Suprapubic skin (tissue), 4 donors: ENCODE measurements at places on chromosomes 7 and 10.

DNA sequence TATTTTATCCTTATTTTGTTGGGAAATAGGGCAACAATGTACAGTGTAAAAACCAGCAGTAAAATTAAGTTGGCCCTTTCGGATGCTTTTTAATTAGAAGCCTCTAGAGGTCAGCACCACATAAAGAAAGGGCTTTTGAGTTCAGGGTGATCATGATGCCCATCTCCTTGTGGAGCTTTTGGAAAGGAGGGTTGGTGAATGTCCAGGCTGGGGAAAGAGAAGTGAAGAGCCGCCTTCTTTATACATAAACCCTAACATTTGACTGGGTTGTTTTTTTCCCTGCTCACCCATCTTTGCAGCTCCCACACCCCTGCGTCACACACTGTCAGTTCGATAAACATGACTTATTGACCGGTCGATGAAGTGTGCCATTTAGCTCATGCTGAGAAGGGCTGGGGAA is 29.8 kb downstream of the MTURN start:
- no peak for DNase-seq

DNA sequence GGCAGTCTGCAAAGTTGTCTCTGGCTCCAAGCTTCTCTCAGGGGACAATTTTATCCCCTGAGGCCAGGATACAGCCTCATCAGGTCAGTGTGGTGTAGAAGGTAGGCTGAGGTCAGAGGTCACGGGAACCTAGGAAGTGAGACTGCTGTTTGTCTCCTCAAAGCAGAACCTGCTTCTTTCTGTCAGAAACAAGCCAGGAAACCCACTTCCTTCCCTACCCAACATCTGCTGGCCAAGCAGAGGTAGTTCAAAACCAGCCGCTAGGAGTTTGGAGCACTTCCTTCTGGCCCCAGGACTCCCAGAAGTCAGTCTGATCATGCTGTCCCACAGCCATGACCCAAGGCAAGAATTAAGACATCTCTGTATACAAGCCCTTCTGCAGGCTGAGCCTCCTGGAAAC is 12.2 kb downstream of the CLRN3 start:
- DNase-seq, result no peak

- no peak for DNase-seq
Measured at GRCh38 chr10:62993121-62993520, 140.0 kb upstream of the NRBF2 start.

DNA sequence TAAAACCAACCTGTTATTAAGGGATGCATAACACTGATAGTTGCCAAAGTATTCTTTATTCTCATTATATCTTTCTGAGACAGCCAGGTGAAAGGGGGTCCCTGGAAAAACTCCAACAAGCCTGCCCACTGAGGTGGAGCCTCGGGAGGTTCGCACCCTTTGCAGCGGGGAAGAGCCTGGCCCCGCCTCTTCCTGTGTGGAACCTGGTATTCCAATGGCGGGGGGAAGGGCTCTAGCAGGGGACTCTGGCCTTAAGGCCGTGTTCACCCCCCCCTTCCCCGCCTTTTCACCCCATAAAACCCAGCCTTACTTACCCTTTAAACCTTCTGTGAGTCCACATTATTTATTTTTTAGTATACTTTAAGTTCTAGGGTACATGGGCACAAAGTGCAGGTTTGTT is 62.4 kb upstream of the PDK4 start:
- no peak for DNase-seq

DNA sequence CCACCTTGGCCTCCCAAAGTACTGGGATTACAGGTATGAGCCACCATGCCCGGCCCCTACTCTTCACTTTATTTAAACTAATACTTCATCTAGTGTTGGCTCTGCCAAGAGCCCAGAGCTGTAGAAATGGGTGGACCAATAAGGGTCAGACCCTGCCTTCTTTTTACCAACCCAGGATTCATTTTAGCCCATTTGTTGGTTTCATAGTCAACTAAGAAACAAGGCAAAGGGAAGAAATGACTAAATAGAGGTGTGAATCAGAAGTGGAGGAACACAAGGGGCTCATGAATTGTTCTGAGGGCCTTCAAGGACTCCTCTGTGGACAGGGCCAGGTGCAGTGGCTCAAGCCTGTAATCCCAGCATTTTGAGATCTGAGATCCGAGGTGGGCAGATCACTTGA is 1.1 kb downstream of the ANKRD2 start:
- DNase-seq, result no peak

DNA sequence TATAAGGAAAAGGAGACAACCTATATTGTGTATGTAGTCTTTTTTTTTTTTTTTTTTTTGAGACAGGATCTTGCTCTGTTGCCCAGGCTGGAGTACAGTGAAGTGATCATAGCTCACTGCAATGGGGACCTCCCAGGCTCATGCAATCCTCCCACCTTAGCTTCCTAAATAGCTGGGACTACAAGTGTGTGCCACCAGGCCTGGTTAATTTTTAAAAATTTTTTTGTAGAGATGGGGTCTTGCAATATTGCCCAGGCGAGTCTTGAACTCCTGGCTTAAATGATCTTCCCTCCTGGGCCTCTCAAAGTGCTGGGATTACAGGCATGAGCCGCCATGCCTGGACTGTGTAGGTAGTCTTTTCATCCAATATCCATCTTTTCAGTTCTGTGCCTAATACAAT is 78.7 kb upstream of the ARHGAP21 start:
- DNase-seq, result no peak

- DNase-seq, result no peak
Measured at GRCh38 chr7:15376600-15376999, 185.2 kb downstream of the AGMO start.

DNA sequence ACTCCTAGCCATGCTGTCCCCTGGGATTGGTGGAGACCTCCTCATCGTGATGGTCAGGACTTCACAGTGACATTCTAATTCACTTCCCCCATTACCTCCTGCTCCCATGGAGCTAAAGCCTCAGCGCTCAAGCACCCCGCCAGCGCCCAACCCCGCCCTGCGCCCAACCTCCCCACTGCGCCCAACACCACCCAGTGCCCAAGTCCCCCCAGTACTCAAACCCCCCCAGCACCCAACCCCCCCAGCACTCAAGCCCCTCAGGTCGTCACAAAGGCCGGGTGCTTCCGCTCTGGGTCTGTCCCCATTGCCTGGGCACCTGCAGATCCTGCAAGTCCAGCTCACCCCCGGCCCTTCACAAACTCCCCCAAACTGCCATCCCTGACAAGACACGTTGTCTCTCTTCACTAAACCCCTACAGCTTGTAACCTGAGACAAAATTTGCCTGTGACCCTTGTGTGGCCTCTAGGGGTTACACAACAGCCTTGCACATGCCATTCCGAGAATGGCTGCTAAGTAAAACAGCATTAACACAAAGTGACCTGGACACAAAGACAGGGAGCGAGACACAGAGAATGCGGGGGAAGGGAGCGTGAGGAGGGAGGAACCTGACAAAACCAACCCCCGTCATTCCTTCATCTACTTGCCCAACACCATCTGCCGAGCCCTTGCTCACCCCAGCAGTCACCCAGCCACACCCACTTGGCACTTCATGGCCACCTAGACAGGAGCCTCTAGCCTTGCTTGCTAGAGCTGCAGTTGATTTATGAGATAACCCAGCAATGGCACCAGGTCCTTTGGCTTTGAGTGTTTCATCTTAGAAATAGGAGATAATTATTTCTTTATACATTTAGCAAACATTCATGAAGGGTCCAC is 107.8 kb downstream of the ADARB2 start:
- DNase-seq, result no peak

DNA sequence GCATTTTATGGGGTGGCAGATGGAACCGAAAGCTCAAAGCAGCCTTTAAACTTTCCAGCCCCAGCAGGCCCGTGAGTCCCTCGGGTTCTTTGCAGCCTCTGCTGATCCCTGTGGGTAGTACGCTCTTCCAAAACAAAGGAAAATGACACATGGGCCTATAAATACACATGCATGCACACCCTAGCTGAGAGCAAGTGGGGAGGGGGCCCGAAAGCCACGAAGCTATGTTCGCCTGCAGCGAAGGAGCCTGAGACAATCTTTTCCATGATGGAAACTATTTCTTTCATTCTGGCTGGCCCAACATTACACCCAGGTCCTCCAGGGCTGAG is 32.2 kb downstream of the CALML5 start:
- no peak for DNase-seq

- DNase-seq, result no peak
Measured at GRCh38 chr10:6170638-6171037, 32.1 kb upstream of the PFKFB3 start.

DNA sequence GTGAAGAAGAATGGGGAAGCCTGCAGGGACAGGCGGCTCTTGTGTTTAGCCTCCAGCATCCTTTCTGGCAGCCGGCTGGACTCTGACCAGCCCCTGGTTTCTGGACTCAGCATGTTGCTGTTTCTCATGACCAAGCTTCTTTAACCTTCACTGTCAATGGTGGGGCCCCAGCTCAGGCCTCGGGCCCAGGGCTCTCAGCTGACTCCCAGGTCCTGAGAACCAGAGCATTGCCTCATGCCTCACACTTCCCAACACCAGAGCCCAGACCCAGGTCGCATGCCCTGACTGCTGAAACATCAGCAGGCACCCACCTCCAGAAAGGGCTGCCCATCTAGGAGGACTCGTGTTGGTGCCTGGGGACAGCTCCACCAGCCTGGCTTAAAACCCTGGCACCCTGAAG is 34.8 kb upstream of the FGFR2 start:
- peak; percentile 61 for DNase-seq

DNA sequence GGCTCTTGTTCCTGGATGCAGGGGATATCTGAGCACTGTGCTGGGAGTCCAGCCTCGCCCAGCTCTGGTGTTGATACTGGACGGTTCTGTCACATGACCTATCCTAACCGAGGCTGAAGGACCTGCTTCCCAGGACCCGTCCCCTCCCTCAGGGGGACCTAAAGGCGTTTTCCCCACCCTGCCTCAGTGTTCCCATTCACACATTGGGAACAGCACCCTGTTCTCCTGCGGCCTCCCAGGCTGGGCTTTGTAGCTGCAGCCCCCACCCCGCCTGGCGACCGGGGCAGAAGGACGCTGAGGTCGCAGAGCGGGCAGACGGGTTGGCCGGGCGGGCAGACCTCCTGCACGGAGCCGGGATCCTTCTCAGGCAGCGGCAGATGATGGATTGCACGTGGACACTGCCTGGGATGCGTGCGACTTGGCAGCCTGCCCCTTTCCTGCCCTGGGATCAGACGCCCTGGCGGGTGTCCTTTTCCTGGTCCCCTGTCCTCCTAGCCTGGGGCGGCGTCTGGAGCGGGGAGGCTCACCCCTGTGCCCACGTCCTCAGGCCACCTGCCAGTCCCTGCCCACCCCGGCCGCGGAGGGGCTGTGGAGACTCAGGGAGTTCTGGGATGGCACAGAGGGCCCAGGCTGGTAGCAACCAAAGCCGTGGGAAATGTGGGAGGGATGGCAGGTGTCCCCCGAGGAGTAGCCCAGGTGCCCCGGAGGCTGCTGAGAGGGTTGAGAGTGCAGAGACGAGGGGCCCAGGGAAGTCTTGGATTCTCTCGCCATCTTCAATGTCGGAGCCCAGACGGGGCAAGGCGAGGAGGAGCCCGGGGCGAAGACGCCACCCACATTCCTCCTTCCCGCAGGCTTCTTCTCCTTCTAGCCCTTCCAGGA is 17.2 kb upstream of the PSMG3 start:
- no peak for DNase-seq

DNA sequence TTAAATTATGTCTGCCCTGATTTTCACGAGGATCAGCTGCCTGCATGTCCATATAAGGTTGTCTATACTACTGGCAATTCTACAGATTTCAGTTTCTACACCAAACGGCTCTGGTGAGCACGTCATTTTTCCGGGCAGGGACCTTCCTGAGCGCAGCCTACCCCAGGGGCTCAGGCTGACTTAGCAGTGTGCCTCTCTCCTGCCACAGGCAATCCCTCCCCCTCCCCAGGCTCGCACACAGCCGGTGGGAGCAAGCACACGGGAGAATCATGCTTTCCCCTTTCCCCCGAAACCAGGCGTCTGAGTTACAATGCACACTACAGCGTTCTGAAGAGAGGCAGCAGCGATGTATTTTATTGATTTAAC is 1.7 kb downstream of the KLF6 start:
- peak; percentile 87 for DNase-seq

DNA sequence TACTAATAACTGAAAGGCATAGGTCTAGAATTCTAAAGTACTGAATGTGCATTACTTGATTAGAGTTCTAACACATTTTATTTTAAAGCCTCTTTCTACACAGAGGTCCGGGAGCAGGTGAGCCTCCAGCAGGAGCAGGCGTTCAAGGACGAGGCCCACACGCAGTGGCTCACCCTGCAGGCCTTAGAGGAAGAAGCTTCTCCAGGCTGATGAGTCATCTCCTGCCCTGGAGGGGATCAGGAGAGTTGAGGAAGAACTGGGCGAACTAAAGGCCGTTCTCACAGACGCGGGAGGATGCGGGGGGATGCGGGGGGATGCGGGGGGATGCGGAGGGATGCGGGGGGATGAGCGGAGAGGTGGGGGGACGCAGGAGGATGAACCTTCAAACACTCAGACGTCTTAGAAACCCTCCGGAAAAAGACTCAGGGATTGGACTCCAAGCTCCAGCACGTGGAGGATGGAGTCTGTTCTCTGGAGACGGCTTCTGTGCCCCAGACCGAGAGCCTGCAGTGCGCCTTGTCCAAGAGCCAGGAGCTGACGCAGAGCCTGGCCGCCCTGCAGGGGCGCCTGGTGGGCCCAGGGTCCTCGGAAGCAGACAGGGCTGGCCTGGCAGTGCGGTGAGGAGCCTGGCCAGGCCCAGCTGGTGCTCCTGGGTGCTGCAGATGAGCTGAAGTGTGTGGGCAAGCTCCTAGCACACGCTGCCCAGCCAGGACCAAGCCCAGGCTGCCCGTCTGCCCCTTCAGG is 433.7 kb upstream of the TPK1 start:
- no peak for DNase-seq

- DNase-seq, result no peak
Measured at GRCh38 chr7:18965657-18966056, 151.8 kb downstream of the TWIST1 start.

- DNase-seq, result peak; percentile 58
Measured at GRCh38 chr10:43209074-43209455, 57.8 kb downstream of the RASGEF1A start.

DNA sequence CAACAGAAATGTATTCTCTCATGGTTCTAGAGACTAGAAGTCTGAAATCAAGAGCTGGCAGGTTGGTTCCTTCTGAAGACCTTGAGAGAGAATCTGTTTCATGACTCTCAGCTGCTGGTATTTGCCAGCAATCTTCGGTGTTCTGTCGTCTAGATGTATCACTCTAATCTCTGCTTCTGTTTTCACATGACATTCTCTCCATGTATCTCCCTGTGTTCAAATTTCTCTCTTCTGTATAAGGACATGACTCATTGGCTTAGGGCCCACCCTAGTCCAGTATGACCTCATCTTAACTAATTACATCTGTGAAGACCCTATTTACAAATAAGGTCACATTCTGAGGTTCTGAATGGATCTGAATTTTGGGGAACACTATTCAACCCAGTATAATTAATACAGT is 82.3 kb downstream of the ANKRD7 start:
- DNase-seq, result no peak

GRCh38 chr10:3469639-3470020 is 297.0 kb upstream of the PITRM1 start:
- DNase-seq, result no peak
